NCI-H2029 (cell line): ENCODE measurements at places on chromosomes 4 and X.

GRCh38 chr4:124642846-124643245, 69.7 kb downstream of the ANKRD50 start:
- DNase-seq: no peak

DNA sequence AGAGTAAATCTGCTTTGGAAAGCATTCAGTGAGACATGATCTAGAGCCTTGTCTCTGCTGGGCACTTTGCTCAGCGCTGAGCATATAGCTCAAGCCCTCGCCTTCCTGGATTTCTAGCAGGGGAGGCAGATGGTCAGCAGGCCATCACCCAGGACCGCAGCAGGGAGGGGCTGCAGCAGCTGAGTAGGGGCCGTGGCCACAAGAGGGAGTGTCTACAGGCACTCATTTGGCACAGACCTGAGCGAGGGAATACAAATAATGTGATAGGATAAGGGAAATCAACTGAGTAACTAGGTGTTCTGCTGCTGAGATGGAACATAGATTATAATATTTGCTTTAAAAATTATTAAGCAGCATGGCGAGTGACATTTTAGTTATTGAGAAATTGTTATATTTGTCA, 30.2 kb downstream of the OFD1 start:
- DNase-seq: no peak

GRCh38 chr4:127759228-127759820, 22.8 kb upstream of the HSPA4L start:
- DNase-seq: no peak

- no peak for DNase-seq
These were observed 86.6 kb downstream of the RTL5 start for GRCh38 chrX:72045141-72045540.

- no peak for DNase-seq
These were observed 1477.1 kb upstream of the PCDH7 start for GRCh38 chr4:29243054-29243453.

- no peak for DNase-seq
These were observed 243.1 kb downstream of the ANK2 start for GRCh38 chr4:113292371-113293042.

DNA sequence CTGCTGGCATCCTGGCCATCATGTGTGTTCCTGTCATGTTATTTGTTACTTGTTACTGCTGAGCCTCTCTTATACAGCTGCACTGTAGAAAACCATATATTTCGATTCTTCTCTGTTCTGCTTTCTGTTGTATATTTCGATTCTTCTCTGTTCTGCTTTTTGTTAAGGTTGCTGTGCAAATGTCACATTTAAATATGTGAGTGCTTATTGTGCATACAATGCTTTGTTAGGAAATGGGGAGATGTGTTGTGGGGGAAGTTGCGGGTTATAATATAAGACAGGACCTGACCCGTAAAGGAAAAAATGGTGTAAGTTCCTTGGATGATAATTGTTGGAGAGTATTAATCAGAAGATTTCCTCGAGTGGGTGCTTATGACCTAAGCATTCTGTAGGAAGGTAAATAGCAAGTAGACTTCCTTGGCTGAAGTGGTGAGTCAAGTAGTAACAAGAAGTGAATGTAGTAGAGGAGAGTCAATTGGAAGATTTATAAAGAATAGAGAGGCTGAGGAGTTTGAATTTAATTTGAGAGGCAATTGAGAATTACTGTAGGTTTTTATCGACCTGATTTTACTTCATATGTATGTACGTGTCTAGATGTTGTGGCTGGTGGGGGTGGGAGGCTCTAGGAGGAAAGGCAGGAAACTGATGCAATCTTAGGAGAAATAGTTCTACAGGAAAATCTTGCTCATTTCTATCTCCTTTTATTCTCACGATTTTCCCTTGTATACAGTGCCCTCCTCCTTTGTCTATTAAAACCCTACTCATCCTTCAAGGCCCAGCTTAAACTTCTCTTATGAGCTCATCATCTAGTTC, 8.5 kb downstream of the OGT start:
- no peak for DNase-seq

DNA sequence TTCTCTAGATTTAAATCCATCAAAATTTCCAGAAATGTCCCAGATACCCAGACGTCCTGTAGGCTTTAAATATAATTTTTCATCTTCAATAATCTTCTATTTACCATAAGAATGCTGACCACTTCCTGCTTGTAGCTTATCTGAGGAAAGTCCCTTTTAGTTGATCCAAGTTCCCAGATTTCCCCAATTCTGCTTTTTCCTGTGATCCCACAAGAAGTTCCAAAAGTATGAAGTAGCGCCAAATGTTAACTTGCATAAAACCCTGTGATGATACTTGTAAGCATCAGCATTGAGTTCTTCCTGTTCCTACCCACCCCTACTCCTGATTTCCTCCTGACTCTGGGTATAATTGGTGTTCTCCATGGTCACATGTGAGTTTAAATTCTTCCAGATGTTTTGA, 10.6 kb upstream of the TLR8 start:
- DNase-seq: no peak

DNA sequence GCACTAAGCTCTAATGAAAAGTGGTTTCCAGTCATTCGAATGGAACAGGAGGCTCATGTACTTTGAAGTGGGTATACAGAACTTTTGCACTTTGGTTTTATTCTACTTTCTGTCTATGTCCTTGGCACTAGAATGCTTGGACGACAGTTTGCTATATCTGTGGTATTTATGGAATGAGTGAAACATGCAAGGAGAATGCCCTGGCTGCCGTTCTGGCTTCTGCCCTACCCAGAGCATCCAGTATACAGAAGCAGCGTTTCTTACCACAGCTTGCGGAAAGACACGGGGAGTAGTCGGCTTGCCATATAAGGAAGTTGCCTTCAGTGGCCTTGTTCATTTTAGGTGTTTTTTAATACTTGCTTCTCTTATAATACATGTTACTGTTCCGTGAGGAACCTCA, 98.0 kb downstream of the TBL1X start:
- no peak for DNase-seq

DNA sequence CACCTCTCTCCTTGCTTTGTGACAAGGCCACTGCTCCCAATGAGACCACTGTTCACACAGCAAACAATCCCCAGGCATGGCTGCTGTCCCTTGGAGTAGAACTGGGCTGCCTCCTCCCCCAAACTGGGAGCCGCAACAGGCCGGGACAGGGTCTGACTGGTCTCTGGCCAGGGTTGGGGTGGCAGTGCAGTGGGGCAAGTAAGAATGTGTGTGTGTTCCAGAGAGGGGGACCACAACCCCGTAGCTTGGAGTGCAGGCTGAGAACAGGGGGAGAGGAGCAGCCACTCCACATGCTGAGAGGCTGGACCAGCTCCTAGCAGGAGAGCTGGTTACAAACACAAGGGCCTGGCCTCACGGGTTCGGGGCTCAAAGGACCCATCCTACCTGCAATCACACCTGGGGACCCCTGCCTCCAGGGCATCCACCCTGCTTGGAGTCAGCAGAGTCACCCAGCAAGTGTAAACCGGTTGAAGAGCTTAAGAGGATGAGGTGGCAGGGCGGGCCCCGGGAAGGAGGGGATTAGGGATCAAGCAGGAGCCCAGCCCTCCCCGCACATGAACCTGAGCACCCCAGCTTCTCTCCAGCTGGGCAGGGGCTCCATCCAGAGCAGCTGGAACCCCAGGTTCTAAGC, 3.8 kb upstream of the ZNF185 start:
- no peak for DNase-seq

DNA sequence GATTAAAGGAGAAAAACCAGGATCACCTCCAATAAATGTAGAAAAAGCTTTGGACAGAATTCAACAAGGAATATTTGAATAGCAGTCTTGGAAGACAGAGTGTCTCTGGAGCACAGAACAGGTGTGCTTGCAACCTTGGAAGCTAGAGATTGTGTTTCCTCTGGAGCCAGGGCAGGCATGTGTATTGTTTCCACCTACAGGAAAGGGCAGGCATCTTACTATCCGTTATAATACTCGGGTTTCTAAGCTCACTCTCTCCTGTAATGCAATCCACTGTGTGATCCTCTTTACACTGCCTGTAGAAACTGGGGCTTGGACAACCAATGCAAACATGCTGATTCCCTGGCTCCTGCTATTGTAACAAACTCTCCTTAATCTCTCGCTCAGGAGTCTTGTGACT, 14.4 kb downstream of the CCDC110 start:
- peak; percentile 7 for DNase-seq

DNA sequence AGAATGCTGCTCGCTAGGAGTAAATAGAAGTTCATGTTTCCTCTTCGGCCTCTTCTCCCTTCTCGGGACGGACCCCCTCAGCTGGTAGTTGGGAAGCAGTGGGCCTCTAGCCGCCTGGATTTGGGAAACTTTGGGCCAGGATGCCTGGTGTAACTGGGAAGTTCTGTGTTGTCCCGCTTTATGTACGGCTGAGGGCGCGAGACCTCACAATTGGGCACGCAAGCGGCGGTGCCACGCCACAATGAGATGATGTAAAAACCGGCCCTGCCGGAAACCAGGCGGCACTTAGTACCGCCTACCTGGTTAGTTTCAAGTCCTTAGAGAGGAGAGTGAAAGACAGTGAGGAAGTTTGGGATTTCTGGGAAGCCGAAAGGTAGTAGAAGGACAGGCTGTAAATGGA, at the start of gene CT83:
Gene CT83 (minus strand): TSS at position 155 of the 400 bp plus-strand sequence. CDS start 120 bp downstream, at position 35.
- DNase-seq: no peak

DNA sequence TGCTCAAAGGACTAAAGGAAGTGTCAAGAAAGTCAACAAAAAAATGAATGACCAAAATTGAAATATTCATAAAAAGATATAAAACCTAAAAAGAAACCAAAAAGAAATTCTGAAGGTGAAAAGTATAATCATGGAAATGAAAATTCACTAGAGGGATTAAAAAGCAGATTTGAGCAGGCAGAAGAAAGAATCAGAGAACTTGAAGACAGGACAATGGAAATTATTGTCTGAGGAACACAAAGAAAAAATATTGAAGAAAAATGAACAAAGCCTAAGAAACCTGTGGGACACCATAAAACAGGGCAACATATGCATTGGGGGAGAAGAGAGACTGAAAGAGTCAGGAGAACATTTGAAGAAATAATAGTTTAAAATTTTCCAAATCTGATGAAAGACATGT, 9.9 kb upstream of the SPON2 start:
- DNase-seq: no peak

DNA sequence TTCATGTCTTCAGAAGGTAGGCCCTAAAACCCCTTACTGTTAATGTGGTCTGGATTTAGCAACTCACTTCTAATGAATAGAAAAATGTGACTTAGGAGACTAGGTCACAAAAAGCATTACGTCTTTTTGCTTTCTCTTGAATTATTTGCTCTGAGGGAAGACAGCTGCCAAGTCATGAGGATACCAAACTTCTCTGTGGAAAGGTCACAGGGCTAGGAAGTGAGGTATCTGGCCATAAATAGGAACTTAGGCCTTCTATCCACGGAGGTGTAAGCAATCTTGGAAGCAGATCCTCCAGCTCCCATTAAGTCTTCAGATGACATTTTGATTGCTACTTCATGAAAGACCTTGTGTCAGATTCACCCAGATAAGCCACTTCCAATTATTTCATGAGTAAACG, 120.6 kb downstream of the JADE1 start:
- DNase-seq: no peak

GRCh38 chr4:133866328-133866699, 335.3 kb downstream of the PABPC4L start:
- DNase-seq: no peak

DNA sequence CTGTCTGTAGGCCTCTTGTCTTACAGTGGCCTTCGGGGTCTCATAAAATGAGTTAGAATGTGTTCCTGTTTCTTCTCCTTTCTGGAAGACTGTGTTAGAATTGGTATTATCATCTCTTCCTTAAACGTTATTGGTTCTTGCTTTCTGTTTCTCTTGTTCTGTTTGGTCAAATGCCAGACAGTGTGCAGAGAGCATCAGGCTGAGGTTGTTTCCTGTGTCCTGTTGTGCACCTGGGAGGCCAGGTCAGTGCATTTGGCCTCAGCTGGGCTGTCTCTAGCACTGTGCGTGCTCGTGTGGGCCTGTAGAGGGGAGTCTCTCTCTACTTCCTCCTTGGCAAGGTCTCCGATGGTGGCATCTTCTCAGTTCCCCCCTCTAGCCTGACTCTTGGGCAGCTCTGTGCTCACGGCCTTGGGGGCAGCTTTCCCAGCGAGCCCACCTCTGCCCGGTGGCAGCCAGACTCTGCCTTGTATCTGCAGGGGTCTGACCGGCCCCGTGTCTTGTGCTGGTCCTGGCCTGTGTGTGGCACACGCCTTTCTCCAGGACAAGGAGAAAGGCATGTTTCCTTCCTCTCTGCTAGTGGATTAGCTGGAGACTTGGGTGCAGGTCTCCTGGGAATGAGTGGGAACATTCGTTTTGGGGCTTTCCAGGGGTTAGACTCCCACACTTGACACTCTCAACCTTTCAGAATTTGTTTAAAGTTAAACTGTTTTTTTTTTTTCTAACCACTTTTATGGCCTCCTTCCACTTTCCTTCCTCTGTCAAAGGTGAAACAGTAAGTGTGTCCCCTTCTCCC, 62.3 kb downstream of the FAM193A start:
- DNase-seq: no peak

- DNase-seq: no peak
These were observed 111.7 kb downstream of the SYNPO2 start for GRCh38 chr4:119000400-119000799.

- no peak for DNase-seq
These were observed 29.1 kb downstream of the STAG2 start for GRCh38 chrX:123990602-123991001.

DNA sequence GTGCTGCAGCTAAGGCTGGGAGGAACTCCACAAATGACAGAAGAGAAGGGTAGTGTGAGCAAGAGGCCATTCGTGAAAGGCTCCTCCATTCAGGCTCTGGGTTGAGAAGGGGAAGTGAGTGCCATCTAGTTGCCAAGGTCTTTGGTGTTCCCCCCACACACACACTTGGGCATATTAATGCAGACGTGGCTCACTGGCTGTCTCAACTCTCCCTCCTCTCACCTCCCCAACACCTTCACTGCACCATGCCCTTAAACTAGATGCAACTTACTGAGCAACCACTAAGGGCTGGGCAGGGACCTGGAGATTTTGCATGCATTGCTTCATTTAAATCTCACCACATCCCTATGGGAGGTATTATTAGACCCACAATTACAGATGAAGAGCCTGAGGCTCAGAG, 8.7 kb downstream of the CLRN2 start:
- DNase-seq: no peak

DNA sequence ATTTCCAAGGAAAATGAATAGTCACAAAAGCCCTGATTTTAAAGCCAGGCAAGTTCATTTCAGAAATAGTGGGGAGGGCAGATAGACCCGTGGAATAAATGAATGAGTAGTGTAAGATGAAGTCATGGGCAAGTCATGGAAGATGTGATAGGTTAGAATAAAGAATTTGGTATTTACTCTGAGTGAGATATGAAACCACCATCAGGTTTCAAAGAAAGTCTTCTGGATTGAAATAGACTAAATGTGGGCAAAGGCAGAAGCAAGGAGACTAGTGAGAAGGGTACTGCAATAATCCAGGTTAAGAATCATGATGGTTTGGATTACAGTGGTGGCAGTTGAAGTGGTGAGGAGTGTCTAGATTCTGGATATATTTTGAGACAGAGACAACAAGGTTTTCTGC, 218.5 kb upstream of the AFF2 start:
- no peak for DNase-seq

DNA sequence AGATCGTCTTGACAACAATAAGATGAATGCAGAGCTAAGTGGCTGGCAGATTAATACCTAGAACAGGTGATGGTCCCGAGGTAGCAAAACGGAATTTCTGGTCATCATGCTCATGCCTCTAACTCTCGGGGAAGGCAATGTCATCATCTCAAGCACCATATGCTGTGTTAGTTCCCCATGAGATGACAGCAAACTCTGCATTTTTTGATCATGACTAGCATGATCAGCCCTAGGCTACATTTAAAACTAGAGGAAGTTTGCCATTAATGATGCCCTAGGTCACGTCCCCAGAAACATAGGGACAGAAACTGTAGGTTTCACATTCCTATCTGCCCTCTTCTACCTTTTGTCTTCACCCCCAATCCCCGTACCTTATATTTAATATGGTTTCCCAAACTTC, 11.6 kb downstream of the LPAR4 start:
- DNase-seq: no peak
